GM12891 (cell line): ENCODE measurements at places on chromosomes 4 and X.

DNA sequence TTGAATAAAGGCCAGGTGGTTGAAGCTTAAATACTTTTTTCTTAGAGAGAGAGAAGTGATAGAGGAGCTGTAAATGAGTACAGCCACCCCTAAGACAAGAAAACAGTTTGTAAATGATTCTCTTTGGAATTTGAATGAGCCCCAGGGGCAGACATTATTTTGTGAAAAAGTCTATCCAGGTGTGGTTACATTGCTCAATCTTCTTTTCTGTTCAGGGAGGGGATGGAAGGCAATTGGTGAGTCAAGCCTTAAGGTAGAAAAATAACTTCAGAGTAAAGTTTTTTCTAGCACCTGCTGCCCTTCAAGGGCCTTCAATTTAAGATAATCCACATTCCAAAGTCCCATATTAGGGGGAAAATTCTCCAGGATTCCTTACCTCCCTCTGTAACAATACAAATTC, 646.7 kb downstream of the PDHA2 start:
- no peak for DNase-seq

GRCh38 chr4:3227878-3228675, 20.9 kb upstream of the MSANTD1 start:
- DNase-seq: no peak

- DNase-seq: no peak
Measured at GRCh38 chrX:52821079-52821760, 10.1 kb downstream of the XAGE5 start.

GRCh38 chr4:76354517-76355473, 48.3 kb downstream of the STBD1 start:
- DNase-seq: no peak

DNA sequence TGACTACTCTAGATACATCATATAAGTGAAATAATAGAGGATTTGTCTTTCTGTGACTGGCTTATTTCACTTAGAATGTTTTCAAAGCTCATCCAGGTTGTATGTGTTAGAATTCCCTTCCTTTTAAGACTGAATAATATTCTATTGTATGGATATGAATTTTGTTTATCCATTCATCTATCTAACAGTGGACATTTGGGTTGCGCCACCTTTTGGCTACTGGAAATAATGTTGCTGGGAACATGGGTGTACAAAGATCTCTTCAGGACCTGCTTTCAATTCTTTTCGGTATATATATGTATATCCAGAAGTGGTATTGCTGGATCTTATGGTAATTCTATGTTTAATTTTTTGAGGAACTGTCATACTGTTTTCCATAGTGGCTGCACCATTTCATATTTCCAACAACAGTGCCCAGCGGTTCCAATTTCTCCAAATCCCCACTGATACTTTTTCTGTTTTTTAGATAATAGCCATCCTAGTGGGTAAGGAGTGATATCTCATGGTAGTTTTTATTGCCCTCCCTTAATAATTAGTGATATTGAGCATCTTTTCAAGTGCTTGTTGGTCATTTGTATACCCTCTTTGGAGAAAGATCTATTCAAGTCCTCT, 3.4 kb upstream of the SCD5 start:
- no peak for DNase-seq

GRCh38 chr4:62717154-62717553, 1517.0 kb downstream of the ADGRL3 start:
- no peak for DNase-seq
